ENCODE measurements at places on chromosomes 7 and 10.

GRCh38 chr10:116931806-116932205 is 73.2 kb downstream of the SHTN1 start:
- DNase-seq: no peak

DNA sequence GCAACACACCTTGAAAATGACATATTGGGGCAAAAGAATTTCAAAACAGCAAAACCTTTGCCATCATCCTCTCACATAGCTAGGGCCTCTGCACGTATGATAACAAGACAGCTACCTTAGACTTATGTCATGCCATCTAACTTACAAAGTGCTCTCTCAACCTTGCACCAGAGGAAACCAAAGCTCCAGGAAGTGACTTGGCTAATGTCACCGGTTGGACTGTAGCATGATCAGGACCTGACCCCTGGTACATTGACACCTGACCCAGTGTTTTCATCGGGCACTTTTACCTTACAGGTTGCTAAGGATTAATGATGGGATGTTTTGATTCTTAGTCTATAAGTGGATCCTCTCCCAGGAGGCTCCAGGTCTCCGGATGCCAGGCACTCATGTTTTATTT is 529.8 kb upstream of the GALNT17 start:
- DNase-seq: no peak

GRCh38 chr10:24533981-24534380 is 189.7 kb downstream of the ARHGAP21 start:
- no peak for DNase-seq

DNA sequence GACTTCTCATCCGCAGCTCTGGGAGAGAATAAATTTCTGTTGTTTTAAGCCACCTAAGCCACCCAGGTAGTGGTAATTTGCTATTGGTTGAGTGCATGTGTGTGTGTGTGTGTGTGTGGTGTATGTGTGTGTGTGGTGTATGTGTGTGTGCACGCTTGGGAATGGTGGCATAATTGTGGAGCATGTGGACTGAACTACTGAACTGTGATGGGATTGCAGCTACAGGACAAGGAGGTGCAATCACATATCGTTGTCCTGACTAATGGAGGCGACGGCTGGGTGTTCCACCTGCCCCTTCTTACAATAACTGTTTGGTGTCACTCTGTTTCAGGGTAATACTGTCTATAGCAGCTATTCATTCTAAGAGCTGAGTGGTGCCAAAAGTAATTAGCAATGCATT is 448.7 kb upstream of the PFKP start:
- DNase-seq: no peak

- DNase-seq: no peak
These were observed 44.2 kb upstream of the PRSS58 start for GRCh38 chr7:142301923-142302550.

GRCh38 chr7:134783294-134784069 is 4.0 kb downstream of the CALD1 start:
- no peak for DNase-seq

DNA sequence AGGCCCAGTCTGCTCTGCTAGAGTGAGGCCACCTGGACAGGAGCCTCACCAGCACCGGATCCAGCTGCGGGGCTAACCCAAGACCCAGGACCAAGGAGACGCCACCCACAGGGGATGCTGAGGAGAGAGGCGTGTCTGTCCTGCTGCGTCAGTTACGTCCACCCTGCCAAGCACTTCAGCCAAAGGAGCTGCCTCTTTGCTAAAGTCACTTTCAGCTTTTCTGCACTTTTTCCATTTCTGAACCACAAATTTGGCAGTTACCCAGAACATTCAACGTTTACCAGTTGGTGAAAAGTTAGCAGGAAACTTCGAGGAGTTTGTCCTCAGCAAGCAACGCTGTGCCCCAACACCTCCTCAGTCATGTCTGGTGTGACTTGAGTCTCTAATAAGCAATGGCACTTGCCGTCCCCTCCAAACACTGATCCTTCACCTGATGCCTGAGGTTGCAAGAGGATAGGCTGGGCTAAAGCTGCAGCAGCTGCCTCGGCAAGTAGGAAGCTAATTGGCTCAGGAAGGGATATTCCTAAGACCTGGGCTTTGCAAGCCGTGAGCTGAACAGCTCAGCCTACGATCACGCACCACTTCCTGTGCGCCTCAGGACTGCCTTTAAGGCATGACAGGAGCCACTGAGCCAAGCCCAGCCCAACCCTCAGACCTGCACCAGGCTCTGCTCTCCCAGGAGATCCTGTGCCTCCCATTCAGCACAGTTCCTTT is 40.1 kb downstream of the KCNH2 start:
- DNase-seq: no peak

- DNase-seq: no peak
These were observed 158.2 kb downstream of the CELF2 start for GRCh38 chr10:11175823-11176243.

- DNase-seq: no peak
These were observed 430.9 kb downstream of the POM121L12 start for GRCh38 chr7:53466371-53466770.

DNA sequence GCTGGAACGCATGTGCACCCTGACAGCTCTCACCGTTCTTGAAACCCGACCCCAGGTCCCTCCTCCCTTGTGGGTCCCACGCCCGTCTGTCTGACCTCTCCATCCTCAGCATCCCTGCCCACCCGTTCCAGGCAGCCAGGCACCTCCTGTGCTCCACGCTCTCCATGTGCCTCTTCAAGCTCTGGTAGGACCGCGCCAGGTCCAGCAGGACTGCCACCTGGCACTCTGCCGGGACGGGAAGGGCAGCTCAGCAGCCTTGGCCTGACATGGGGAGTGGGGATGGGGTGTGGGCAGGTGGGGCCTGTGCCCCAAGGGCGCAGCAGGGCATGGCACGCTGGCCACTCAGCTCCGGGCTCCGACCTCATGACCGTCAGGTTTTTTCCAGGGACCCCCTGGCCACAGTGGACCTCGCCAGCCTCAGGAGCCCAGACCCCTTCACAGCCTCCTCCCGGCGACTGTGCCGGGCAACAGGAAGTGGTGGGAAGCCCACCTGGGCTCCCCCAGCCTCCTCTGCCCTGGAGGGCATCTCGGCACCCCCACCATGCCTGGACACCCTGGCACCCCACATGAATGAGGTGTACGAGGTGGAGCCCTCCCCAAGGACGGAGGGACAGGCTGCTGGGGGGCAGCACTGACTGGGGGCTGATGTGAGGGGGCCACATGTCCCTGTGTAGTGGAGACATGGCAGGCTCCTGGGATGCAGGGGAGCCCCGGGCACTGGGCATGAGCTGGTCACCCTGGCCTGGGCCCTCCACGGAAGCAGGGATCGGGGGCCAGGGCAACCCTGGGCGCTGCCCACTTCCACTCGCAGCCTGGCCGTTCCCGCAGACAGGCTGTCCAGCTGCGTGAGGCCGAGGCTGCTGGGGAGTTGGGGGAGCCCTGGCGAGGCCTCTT is 25.1 kb upstream of the NKX6-2 start:
- DNase-seq: no peak

DNA sequence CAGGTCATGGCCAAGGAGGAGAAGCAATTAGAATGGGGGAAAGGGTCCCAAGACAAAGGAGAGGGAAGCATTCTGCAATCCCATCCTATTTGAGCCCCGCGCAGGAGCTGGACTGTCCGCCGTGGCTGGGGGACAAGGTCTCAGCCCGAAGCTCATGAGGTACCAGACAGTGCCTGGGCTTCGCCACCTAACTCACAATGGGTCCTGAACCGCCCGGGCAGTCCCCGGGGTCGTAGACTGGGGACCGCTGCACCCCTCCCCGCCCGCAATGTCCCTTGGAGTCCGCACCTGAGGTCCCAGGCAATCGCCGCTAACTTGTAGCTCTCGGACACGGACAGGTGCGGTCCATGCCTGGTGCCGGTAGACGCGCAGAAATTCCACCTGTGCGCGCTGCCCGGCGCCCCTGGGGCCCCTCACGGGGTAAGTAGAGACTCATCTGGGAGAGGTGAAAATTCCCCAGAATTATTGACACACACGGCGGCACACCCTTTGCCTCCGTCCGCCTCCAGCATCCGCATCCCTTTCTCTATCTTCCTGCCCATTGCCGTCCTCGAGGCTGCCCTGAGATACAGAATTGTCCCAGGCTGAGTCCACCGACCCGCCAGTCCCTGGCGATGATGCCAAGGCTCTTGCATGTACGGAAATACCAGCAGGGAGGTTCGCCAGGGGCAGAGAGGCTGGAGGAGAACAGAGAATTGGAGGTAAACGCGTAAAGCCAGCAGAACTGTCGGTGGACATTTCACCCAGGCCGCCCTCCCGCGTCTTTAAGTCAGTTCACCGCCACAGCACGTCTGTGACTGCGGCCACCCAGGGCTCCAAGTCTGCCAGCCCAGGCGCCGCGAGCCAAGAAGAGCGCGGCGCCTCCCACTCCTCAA is 1.8 kb downstream of the CHRM2 start:
- DNase-seq: no peak

All from stimulated activated CD8-positive, alpha-beta memory T cell treated with anti-CD3 and anti-CD28 coated beads, Interleukin-15, amount 100 ng/mL, for 4 hours (primary cell).